ENCODE measurements at places on chromosomes 1 and 21.

- peak; percentile 48 for DNase-seq
These were observed 26.0 kb upstream of the BCL9 start for GRCh38 chr1:147515045-147515869.

GRCh38 chr1:177235350-177235749 lies 64.6 kb downstream of the BRINP2 start:
- DNase-seq, result no peak

GRCh38 chr1:236904892-236905741 lies 99.1 kb downstream of the MT1HL1 start:
- peak; percentile 76 for DNase-seq

DNA sequence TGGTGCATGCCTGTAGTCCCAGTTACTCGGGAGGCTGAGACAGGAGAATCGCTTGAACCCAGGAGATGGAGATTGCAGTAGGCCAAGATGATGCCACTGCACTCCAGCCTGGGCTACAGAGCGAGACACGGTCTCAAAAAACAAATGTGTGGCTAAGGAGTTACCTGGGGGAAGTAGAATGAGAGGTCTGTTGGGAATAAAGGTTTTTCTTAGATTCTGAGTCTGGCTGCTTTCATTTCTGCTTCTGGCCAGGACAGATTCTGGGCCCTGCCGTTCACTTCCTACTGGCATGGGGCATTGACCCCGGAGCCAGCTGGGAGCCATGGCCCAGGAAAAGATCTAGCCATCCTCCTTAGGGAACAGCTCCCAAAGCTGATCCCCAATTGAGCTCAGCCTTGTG lies 420 bp upstream of the DCDC2B start:
- DNase-seq, result no peak

DNA sequence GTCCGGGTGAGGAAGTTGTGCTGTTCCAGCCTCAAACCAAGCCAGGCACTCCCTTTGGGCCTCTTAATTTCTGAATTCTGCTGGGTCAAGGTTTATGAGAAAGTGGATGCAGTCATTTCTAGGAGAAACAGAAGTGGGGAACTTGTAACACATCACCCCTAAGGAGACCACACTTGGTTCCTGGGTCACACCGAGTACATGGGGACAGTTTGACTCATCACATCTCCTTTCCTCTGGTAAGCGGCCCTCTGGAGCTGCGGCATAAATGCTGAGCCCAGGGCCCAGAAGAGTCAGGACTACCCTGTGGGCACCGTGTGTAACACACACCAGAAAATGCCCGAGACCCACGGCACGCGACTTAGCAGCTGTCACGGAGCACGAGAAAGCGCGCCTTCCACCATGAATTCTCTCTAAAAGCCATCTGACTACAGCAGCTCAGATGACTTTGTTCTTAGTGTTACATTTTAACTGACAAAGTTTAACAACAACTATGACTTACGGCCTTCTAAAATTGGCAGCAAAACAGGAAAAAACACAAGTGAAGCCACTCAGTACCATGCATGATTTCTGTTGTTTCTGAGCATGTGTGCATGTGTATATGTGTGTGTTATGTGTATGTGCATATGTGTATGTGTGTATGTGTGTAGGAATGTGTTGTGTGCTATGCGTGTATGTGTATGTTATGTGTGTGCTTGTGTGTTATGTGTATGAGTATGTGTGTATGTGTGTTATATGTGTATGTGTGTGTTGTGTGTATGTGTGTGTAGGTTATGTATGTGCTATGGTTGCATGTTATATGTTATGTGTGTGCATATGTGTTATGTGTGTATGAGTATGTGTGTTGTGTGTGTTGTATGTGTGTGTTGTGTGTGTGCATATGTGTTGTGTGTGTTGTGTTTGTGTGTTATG lies 50.8 kb downstream of the TOMM20 start:
- no peak for DNase-seq

DNA sequence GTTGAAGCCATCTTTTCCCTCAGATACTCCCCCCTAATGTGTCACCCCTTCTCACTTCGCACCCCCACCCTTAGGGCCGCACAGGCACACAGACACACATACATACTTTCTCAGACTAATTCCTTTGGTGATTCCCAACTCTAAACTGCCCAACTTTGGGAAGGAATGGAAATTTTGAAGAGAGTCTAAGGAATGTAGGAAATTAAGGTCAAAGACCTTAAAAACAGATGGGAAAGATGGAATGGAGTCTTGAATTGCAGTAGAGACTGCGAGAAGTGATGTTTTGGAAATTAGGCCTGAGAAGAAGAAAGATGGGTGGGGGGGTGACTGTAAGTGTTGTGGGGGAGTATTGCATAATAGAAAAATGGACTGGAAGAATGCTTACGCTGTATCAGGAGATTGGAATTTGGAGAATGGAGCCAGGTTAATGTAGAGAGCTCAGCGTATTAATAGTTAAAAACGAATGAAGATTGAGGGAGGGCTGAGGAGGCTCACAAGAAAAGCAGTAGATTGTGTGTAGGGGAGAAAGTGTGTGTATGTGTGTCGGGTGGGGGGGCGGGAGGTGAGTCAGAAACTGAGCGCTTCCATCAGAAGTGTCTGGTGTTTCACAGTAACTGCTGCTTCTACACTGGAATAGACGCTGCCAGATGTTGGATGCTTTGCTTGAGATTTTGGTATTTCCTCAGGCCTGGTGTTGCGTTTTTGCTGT lies 1.7 kb downstream of the PIP5K1A start:
- no peak for DNase-seq

DNA sequence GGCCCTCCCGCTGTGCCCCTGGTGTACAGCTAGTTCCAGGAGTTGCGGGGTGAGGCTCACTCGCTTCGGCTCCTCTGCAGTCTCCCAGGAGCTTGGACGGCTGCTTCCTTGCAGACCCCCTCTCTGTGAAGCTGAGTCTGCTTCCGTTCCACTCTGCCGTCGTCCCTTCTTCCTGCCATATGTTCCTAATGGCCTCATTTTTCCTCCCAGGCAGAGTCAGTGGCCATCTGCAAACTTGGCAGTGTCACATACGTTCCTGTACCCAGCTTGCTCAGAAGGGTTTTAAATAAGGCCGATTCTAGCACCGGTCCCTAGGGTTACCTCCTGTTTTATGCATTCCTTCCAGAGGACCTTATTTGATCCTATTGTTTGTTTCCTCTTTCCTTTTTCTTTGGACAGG lies 21.3 kb downstream of the ACTL8 start:
- no peak for DNase-seq

DNA sequence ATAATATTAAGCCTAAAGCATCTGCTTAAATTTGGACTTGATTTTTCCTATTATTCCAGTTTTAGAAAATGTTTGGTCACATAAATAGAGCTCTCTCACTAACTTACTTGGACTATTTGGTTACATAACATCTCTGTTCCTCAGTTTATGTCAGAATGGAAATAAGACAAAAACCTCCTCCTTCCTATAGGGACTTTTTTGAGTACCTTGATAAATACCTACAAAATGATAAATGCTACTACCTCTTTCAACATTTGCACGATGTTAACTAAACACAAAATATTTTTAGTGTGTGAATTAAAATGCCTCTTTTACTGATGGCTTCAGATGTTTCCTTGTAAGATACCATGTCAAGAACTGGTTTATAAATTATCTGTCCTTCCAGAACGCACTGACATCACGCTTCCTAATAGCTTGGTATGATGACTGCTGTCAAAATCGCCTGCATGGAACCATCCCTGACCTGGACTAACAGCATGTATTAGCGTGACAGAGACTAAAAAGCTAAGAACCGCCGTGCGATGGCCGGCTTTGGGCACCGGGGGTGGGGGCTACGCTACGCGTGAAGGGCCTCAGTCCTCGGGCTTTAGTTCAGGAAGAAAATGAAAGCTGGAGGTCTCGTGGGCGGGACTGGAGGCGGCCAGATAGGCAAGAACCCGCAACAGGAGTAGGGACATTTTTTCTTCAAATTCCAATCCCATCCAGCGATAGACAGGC lies 133.2 kb upstream of the BARHL2 start:
- DNase-seq, result no peak

GRCh38 chr21:31115249-31115648 lies 77.0 kb upstream of the KRTAP19-8 start:
- no peak for DNase-seq

- no peak for DNase-seq
These were observed 54.6 kb upstream of the ECE1 start for GRCh38 chr1:21344750-21345443.

GRCh38 chr1:47532921-47533792 lies 95.3 kb downstream of the FOXD2 start:
- no peak for DNase-seq

All from epithelial cell of prostate (primary cell).